ENCODE measurements at places on chromosomes 7 and 10. TPM values are rescaled to one million over a fixed set of nuclear protein-coding genes. Genes with fewer than 3 reads are reported as not detected.

- no peak for DNase-seq
Observed at GRCh38 chr10:11794566-11794965, 28.6 kb upstream of the PROSER2 start.

FAM13C gene
- total RNA-seq: 24.3 TPM

DNA sequence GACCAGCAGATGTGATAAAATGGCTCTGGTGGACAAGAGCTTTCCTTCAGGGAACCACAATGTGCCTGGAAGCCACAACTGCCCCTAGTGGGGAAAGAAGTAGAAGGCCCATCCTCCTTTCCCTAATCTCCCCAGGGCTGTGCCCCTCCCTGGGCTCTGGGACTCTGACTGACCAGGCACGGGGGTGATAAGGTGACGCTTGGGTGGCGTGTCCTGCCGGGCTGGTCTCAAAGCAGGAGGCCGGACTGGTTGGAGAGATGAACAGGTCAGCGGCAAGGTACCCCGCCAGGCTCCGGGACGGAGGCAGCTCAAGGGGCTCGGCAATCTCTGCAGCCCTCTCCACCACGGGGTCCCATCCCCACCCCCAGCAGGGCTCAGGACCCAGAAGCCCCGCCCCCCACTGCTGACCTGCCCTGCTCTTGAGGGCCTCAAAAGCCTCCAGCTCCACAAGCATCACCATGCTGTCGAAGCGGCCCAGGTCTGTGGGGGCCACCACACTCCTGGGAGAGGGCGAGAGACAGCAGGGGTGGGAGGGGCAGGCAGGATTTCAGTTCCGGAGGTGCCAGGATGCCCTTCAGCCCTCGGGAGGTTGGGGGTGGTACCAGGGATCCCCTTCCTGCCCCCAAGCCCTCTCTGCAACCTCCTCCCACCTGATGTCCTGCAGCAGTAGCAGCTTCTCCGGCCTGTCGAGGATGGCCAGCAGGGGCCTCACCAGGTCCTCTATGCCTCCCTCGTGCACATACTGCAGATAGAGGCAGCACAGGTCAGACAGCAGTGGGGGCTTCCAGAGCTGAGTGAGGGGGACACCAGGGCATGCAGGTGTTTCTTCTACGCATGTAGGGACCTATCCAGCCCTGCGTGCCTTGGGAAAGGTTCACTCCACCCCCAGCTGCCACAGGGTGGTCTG is 12.2 kb downstream of the LZTS2 start:
- DNase-seq: no peak

DNA sequence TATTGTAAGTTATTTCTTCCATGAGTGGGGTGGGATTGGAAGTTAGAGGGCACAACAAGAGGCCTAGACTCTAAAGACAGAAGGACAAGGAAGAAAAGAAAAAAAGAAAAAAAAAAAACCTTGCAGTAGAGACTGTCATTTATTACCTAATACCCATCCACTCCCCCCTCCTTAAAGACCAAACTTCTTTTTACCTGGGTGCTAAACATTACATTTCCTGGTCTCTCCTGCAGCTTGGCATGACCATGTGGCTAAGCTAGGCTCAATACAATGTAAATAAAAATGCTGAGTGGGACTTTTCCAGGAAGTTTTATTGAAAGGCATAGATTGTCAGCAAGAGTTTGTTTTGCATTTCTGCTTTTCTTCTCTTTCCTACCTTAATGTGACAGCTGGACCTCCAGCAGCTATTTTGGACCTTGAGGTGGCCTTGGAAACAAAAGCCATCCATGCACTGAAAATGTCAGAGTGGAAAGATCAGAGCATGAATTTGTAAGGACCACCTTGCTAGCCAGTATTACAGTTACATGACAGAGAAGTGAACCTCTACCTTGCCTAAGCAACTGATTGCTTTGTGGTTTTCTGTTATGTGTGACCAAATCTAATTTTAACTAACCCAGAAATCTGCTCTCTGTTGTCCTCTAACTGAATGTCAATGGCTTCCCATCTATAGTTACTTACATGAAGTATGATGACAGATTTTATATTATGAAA is 81.3 kb upstream of the SFMBT2 start:
- no peak for DNase-seq

WDR37 gene
- 37.9 TPM for total RNA-seq

GRCh38 chr10:121998462-121998861 is 9.5 kb downstream of the TACC2 start:
- DNase-seq: no peak

DNA sequence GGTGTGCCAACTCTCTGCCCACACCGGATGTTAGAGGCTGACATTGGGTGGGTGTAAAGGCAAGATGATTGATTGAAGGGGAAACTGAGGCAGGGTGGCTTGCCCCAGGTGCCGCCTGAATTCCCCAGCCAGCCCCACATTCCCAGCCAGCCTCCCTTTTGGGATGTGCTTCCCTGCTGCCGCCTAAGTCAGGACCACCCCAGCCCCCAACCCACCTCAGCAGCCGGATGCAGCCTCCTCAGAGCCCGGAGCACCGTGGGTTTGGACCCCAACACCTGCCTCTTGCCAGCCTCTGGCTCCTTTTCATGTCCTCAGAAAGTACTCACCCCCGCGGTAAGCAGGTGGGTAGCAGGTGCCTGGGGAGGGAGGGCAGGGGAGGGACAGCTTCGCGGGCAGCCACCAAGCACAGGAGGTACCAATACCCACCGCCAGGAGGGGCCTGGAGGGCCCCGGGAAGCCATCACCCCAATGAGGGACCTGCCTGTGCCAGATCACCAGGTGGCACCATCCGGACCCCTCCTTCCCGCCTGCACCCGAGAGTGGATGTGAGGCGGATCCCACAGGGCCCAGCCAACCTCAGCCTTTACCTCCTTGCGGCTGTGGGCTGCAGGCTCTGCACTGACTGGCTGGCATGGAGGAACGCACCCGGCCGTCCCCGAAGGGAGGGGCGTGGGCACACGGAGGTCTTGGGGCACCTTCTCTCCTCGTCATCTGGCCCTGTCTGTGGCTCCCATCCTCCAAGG is 60.5 kb downstream of the PWWP2B start:
- DNase-seq: no peak

DNA sequence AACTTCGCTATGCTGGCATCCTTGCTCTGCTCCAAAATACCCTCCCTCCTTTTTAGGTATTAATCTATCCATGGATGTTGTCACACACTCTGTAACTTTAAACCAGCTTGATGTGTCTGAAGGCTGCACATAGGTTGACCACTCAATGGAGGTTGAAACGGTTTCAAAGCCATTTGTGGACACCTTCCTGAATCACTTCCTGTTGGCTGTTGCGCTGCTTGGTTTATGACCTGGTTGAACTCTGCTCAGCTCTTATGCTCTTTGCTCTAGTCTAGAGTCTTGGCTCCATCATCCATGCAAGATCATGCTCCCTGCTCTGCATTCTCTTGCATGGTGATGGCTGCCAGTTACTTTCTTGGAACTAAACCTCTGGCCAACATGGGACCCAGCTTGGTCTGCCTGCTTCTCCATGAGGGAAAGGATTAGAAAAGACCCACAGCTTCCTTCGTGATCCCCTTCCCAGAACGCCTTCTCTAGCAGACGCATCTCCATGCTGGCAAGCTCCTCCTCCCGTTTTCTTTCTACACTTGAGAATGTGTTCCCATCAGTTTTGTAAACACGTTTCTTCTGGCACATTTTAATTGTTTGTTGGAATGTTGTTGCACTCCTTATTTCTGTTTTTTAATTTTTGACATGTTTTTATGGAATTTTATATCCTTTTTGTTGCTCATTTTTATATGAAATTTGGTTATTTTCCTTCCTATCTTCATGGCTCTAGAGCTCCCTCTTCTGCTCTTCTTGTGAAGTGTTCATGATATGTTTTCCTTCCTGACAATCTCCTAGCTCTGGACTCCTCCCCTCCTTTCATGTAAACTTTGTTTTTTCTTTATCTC is 149.8 kb downstream of the XPNPEP1 start:
- DNase-seq: no peak

CRYGN gene
- total RNA-seq: not detected

DNA sequence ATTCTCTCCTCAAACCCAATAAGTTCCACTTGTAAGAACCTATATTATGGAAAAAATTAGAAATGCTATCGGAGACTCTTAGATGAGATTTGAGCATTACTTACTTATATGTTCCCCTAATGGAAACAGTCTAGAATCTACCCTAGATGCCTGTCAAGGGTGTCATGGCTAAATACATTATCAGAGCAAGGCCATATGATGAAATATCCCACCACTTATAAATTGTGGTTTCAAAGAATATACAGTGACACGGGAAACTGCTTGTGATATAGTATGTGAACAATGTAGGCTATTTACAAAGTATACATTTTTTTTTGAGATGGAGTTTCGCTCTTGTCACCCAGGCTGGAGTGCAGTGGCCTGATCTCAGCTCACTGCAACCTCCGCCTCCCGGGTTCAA is 46.3 kb upstream of the CTBP2 start:
- DNase-seq: no peak

KCNMA1 gene
- total RNA-seq: 43.0 TPM

DNA sequence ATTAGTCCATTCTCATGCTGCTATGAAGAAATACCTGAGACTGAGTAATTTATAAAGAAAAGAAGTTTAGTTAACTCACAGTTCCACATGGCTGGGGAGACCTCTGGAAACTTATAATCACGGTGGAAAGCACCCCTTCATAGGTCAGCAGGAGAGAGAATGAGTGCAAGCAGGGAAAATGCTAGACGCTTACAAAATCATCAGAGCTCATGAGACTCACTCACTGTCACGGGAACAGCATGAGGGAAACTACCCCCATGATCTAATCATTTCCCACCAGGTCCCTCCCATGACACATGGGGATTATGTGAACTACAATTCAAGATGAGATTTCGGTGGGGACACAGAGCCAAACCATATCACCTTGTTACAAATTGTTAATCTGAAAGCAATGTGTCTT is 15.8 kb downstream of the TAS2R39 start:
- DNase-seq: no peak

CAV2 gene
- 19.8 TPM for total RNA-seq

PTF1A gene
- not detected for total RNA-seq

- no peak for DNase-seq
Observed at GRCh38 chr10:125692601-125693523, 9.9 kb upstream of the TEX36 start.

DGKB gene
- 6.6 TPM for total RNA-seq

FBXL13 gene
- total RNA-seq: 5.0 TPM

CLCN1 gene
- under 0.01 TPM for total RNA-seq

GRCh38 chr7:95581467-95581866 is 14.8 kb downstream of the PDK4 start:
- no peak for DNase-seq

Measured in occipital lobe (tissue), 3 donors.